ENCODE measurements at places on chromosomes 6 and 20.

DNA sequence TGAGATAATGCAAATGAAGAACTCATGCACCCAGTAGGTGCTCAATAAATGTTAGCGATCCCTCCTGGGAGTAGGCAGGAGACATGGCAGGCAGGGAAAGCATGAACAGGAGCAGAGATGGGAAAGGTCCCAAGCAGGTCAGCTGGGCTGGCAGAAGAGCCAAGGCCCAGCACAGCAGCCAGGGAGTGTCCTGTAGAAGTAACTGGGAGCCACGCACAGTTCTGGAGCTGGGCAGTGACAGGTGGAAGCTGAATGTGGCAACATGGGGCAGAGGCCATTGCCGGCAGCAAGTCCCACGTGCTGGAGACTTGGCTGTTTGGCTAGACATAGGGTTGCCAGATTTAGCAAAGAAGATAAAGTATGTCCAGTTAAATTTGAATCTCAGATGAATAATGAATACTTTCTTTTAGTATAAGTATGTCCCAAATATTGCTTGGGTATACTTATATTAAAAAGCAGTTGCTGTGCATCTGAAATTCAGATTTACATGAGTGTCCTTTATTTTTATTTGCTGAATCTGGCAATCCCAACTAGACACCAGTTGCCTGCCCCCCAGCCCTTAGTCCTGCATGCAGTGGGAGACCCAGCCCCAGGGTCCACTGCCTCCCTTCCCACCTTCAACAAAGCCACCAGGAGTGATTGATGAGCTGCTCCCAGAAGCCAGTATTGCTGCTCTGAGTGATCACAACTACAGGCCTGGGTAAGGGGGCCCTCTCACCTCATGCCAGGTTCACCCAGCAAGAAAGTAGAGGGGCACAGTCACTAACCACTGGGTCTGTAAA lies 3.7 kb upstream of the LPIN3 start:
- no peak for DNase-seq

DNA sequence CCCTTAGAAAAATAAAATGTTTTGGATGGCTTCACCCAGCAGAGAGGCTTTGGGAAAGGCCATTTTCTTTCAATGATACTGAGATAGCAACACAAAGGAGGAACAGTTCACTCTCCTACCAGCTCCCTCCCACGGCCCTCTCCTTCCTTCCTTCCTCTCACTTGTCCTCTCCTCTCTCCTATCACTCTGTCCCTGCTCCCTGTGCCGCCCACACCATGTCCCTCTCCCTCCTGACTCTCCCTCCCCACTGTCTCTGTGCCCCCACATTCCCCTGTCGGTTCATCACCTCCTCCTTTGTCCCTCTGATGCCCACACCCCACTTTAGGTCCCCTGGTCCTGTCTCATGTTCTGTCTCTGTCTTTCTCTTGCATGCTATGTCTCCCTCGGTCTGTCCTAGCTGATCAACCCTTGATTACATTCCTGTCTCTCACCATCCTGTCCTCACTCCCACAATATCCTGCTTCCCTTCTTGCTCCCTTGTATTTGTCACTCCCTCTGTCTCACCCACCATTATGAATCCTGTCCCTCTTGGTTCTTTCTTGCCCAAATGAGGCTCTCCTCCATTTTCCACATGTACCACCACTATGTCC lies 30.1 kb downstream of the ELMO2 start:
- no peak for DNase-seq

- no peak for DNase-seq
Observed at GRCh38 chr6:28585335-28585734, 59.7 kb downstream of the GPX5 start.

GRCh38 chr6:112362027-112362795 lies 15.1 kb downstream of the RFPL4B start:
- DNase-seq, result no peak

DNA sequence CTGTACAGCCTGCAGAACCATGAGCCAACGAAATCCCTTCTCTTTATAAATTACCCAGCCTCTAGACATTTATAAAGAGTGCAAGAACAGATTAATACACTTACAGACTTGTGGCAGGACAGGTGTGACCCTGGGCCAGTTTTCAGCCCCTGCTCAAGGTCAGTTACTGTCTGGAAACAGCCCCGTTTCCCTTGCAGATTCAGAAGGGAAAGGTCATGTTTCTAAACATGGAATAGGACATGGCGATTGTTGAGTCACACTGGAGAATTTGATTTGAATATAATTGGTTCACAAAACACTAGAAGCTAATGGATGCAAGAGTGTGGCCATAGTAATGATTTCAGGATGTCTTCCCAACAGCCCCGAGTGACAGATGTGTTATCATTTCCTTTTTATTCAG lies 248.8 kb downstream of the DLL1 start:
- no peak for DNase-seq

GRCh38 chr6:84224251-84224650 lies 3.2 kb downstream of the CEP162 start:
- DNase-seq, result no peak

- no peak for DNase-seq
Observed at GRCh38 chr6:81475646-81476045, 276.8 kb downstream of the TENT5A start.

DNA sequence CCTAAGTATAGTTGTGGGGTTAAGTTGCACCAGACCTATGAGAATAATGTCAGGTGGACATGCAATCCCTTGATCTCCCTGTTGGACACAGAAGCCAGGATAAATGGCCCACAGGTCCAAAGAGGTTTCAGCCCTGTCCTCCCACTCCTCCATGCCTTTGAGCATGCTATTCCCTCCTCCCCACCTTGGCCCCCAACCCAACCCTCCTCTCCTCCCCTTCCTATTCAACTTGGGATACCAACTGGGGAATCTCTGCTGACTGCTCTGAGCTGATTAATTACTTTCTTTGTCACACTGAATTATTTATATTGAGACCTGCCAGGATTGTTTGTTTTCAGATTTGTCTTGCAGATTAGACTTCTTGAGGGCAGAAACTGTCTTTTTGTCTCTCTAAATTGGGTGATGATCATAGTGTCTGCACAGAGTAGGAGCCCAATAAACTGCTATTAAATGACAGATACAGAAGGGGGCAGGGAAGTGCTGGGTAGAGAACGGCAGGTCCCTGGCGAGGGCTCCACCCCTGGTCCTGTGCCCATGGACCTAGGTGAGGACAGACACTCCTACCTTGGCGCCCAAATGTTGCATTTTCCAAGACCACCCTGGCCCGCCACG lies 120.9 kb downstream of the UNC5CL start:
- no peak for DNase-seq

DNA sequence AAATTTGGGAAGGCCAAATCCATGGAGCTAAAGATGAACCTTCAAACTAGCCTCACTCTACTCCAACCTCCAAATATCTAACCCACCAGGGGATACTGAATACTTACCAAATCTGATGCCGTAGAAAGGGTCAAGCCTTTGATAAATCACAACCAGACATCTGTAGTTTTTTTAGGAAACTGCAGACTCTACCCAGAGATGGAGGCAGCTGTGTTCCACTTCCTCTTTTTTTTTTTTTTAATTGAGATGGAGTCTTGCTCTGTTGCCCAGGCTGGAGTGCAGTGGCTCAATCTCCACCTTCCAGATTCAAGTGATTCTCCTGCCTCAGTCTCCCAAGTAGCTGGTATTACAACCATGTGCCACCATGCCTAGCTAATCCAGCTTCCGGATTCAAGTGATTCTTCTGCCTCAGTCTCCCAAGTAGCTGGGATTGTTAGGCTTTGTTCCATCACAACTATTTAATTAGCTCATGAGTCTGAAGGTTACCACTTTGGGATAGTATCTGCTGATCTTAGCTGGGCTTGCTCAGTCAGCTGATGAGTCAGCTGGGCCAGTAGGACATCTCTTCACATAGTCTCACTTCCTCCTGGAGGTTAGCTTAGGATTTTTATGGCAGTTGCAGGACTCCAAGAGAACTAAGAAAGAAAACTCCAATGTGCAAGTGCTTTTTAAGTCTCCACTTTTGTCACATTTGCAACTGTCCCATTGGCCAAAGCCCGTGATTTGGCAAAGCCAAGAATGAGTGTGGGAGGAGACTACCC lies 13.3 kb downstream of the FRK start:
- DNase-seq, result no peak

DNA sequence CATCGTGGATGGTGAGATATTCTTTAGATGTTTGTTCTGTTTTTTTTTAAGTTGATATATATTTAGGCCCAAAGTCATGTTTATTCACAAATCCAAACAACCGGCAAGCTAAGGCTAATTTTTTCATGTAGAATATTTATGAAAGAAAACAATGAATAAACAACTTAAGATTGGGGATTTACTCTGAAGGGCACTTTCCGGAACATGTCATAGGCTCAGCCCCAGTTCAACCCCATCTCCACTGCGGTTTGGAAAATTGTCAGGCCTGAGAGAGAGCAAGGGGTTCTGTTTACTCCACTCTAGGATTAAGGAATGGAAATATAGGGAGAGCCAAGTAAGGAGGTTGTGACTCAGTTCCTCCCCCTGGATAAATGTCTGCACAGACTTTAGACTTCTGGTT lies 18.3 kb downstream of the RPS6KA2 start:
- DNase-seq, result no peak

DNA sequence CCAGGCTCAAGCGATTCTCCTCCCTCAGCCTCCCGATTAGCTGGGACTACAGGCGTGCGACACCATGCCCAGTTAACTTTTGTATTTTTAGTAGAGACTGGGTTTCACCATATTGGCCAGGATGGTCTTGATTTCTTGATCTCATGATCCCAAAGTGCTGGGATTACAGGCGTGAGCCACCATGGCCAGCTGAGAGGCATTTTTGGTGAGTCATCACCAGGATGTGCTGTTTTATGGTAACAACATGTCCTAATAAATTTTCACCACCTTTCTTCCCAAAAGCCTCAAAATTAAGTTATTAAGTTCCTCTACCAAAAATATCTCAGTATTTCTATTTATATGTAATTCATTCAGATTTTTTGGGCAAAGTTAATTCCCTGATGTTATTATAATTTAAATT lies 53.5 kb downstream of the COL21A1 start:
- DNase-seq, result no peak

DNA sequence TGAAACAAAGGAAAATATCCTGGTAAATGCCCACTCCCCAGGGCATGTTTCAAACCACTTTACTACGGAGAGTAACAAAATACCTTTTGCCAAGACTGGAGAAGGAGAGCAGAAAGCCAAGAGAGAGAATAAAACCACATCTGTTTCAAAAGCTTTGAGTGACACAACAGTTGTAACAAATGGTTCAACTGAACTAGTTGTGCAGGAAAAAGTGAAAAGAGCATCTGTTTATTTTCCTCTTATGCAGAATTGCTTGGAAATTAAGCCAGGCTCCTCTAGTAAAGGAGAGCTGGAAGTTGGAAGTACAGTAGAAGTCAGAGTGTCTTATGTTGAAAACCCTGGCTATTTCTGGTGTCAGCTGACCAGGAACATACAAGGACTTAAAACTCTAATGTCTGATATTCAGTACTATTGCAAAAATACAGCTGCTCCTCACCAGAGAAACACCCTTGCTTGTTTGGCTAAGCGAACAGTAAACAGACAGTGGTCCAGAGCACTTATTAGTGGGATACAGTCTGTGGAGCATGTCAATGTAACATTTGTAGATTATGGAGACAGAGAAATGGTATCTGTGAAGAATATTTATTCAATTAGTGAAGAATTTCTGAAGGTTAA lies 2.6 kb downstream of the TDRD6 start:
- no peak for DNase-seq

DNA sequence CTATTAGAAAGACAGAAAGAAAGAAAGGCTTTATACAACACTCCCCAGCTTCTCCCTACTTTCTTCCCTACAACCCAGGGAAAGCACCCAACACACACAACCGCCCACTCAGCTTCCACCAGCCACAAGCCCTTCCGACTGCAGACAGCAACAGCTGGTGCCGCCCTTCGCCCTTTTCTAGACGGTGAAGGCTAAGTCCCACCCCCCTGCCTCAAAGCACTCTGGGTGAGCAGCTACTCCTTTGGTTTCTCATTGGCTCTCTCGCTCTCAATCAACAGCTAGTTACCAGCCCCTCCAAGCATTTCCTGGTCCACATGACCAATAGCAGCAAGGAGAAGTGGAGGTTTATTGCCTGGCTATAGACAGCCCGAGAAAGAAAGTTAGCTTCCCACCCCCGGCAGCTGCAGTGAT lies 230.1 kb upstream of the MOCS1 start:
- no peak for DNase-seq

DNA sequence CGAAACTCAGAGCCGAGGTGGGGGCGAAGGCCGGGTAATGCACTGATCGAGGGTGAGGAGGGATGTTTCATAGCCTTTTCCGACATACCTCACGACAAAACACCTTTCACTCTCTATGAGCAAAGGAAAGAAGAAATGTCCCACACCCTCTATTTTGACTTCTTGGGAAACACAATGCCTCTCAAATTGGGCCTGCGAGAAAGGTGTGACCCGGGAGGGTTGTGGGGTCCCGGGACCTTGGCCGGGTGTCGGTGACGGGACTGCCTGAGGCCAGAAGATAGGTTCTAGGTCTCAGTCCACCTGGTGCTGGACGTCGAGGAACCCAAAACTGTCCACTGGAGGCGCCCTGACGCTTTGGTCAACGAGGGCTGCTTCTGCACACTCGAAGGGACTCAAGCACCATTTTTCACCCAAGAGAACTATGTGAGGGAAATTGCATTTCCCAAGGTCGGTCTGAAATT lies 41.1 kb upstream of the OSTM1 start:
- peak; percentile 65 for DNase-seq

DNA sequence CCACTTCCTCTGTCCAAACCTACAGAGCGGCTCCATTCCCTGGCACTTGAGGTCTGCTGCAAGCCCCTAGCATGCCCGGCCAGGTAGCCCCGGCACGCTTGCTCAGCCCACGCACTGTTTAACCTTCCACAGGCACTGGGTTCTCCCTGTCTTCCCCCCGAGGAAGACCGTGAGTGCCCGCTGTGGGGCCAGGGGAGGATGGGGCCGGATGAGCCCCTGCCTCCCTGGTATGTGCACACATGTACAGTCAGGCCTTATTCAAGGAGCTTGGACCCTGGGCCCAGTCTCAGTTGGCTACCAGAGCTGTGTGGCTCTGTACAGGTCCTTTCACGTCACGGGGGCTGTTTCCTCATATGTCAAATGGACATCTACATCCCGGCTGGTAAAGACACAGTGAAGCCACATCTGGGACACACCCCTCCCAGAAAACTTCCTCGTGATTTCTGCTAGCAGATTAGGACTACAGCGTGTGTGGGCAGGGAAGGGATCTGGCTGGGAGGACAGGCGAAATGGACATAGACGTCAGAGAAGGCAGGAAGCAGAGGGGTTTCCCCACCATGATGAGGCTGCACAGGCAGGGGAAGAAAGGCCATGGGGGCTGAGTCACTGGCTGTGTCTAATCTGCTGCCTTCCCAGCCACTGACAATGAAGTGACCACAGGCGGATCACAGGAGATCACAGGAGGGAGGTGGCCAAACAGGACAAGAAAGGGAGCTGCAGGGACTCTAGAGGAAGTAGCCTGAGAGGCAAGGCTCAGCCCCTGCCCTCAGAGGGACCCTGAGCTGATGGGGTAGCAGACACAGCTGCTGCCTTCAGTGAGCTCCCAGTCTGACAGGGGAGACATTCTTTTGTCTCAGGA lies 62.9 kb downstream of the MRPL14 start:
- DNase-seq, result peak; percentile 77

- DNase-seq, result no peak
Observed at GRCh38 chr6:133608620-133609019, 280.3 kb upstream of the TCF21 start.

- DNase-seq, result no peak
Observed at GRCh38 chr6:43383021-43383667, 13.7 kb upstream of the ZNF318 start.

GRCh38 chr6:106642476-106642875 lies 13.1 kb downstream of the QRSL1 start:
- DNase-seq, result no peak

GRCh38 chr6:38843798-38844197 lies 128.7 kb downstream of the DNAH8 start:
- DNase-seq, result no peak

All from hematopoietic multipotent progenitor cell treated with erythropoietin and hydrocortisone succinate and interleukin-3 and kit ligand, for 4 days (in vitro differentiated cells).